OCI-M1 (cell line): ENCODE measurements at places on chromosomes 7 and 10.
A peak's percentile ranks its signal among the peaks of the same experiment; 100 is the strongest.

- DNase-seq = no peak
Measured at GRCh38 chr7:98655611-98656010, 38.5 kb downstream of the NPTX2 start.

GRCh38 chr7:98116656-98117461 is 10.2 kb downstream of the LMTK2 start:
- DNase-seq = no peak

DNA sequence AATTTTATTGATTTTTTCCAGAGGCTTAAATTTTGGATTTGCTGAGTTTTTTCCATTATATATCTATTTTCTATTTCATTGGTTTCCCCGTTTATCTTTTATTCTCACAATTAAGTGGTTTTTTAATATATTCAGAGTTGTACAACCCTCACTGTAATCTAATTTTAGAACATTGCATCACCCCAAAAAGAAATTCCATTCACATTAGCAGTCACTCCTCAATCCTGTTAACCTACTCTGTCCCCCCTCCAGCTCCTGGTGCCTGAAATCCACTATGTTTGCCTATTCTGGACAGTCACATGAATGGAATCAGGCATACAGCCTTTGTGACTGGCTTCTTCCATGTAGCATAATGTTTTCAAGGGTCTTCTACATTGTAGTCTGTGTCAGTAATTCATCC is 55.8 kb upstream of the ITGA8 start:
- DNase-seq = peak; percentile 8

DNA sequence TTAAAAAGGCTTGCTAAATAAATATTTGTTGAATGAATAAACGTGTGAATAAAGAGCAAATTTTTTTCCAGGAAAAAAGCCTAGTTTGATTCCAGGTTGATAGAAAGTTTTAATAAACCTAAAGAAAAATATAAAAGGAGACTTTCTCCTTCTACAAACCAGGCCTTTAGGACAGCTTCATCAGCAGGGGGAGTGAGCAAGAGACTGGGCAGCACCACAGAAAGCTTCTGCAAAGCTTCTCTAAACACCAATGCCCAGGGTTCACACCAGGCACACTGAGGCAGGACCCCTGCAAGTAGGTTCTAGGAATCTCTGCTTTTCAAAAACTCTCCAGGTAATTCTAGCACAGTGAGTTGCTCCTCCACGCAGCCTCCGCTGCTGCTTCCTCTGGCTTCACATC is 66.4 kb upstream of the SEC61G start:
- no peak for DNase-seq

DNA sequence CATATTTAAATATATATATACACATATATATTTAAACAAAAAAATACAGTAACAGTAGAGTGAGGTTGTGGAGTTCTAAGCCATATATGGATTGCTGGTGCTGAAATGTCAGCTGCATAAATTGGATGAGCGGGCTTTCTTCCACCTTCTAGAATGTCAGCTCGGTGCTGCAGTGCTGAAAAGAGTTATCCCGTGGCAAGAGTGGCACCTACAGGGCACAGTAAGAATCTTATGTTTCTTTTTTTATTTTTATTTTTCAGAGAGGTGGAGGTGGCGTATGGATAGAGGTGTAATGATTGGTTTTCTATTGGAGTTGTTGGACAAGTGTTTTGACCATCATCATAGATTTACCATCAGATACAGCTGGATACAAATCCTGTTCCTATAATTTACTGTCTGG is 86.2 kb upstream of the DYNC1I1 start:
- DNase-seq = peak; percentile 91

DNA sequence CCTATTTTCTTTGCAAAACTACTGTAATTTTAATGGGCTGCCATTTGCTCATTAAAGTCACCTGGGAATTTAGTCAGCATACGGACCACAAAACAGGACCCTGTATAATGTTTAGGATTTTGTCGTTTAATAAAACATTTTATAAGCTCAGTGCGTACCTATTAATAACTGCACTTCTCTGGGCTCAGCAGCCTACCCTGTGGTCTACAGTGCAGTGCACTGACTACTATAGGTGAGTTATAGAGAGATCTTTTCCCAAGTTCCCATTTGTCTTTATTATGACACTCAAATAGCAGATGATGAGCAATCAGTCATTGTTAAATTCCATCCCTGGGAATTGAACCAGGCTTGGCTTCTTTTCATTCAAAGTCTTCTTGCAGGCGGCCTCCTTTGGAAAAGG is 433.4 kb upstream of the NFE2L3 start:
- no peak for DNase-seq

- DNase-seq = peak; percentile 22
Measured at GRCh38 chr7:1558181-1558811, 2.3 kb upstream of the TMEM184A start.

- peak; percentile 1 for DNase-seq
Measured at GRCh38 chr7:112150823-112151641, 55.2 kb downstream of the DOCK4 start.

GRCh38 chr7:15751191-15751701 is 64.8 kb upstream of the MEOX2 start:
- no peak for DNase-seq

GRCh38 chr10:18577823-18578685 is 73.3 kb downstream of the NSUN6 start:
- DNase-seq = no peak

GRCh38 chr7:48130658-48131108 is 40.6 kb upstream of the ABCA13 start:
- DNase-seq = no peak
